HuH-7.5 (cell line): ENCODE measurements at places on chromosomes 16 and 17.

- DNase-seq, result no peak
Observed at GRCh38 chr17:57940653-57941329, 14.4 kb downstream of the CUEDC1 start.

DNA sequence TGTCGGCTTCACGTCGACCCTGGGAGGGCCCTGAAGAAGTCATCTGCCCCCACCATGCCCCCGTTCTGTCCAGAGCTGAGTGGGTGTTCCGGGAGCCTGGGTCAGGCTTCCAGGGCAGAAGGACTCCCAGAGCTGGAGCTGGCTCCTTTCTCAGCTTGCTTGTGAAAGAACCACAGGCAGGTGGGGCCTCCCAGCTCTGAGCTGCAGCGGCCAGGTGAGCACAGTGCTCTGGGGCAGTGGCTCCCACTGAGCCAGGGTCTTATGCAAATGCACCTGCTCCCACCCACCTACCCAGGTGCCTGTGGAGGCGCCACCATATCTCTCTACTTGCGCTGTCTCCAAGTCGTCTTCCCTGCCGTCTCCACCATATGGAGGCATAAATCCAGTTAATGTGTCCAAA, 140.0 kb upstream of the RPL38 start:
- no peak for DNase-seq

GRCh38 chr17:4344926-4345325, 21.5 kb downstream of the UBE2G1 start:
- DNase-seq, result no peak

DNA sequence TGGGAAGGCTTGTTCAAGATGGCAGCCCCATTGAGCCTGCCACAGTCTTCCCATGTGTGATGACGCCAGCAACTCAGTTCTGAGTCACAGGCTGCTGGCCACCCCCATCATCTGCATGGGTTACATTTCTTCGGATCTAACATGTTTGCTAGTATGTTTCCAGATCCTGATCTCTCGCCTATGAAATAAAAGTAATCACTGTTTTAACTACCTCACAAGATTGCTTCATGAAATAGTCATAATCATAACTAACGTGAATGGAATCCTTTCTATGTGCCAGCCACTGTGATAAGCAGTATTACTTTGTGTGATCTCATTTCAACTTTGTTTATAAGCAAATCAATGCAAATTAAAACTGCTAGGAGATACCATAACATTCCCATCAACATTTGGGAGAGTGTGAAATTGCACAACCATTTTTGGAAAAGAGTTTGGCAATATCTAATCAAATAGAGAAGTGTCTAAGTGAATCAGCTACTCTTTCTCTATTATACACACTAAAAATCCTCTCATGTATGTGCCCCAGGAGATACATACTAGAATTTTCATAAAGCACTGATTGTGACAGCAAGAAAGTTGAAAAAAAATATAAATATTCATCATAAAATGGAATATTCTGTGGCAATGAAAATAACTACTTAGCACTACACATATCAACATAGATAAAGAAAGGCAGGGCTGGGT, 300.2 kb upstream of the IRX5 start:
- no peak for DNase-seq

GRCh38 chr16:5982979-5983378, 885.4 kb upstream of the EEF2KMT start:
- DNase-seq, result no peak

DNA sequence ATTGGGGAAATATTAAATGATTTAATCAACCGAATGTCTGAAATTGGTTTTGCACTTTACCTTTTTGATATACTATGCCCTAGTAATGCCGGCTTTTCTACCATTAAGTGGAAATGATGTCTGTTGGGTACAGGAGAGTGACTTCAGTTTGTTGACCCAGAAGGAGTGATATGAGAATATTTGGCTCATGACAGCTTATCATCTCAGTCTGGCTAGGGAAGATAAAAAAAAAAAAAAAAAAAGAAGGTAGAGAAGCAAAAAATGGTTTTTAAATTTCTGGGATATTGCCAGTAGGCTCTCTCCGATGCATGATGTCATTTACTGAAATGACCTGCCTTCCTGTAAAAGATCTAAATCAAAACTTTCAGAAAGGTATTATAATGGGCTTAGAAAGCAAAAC, 69.0 kb downstream of the CNTNAP4 start:
- DNase-seq, result no peak

DNA sequence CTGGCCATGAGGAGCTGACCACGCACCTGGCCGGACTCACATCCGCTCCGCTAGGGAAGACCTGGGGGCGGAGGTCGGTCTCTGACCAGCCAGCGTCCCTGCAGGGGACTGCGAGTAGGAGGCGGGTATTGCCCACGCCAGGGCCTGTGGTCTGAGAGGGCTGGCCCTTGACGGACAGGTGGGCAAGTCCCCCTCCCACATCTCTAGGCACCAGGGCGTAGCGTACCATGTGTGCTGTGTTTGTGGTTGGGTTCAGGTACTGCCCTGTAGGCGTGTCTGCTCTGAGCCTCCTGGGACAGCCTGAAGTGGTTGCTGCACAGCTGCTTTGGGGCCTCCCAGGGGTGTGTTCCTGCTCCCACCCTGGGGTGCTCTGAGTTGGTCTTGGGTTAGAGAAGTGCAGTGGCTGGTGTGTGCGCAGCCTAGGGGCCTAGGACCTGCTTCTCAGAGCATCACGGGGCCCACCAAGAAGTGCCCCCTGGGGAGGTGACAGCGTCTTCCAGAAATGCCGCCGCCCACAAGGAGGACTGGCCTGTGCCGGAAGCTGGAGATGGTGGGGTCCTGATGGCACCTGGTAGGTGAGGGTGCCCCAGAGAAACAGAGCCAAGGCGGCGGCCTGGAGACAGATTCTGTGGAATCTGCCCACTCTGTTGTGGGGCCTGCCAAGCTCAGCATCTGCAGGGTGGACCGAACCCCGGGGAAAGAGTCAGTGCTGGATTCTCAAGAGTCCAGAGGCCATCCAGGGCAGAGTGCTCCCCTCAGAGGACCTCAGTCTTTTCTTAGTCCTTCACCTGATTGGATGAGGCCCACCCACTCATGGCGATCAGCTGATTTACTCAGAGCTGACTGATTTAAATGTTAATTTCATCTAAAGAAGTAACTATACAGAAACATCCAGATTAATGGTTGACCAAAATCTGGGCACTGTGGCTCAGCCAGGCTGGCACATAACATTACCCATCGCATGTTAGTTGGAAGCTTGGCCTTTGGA, 48.3 kb downstream of the WDR45B start:
- no peak for DNase-seq

GRCh38 chr16:57601801-57602478, 26.5 kb upstream of the ADGRG1 start:
- DNase-seq, result no peak
